Caudate nucleus (tissue), 63 donors: ENCODE measurements at places on chromosomes 2 and 18.

GRCh38 chr2:183248866-183249567, 124.8 kb downstream of the NUP35 start:
- peak; percentile 3 for DNase-seq

DNA sequence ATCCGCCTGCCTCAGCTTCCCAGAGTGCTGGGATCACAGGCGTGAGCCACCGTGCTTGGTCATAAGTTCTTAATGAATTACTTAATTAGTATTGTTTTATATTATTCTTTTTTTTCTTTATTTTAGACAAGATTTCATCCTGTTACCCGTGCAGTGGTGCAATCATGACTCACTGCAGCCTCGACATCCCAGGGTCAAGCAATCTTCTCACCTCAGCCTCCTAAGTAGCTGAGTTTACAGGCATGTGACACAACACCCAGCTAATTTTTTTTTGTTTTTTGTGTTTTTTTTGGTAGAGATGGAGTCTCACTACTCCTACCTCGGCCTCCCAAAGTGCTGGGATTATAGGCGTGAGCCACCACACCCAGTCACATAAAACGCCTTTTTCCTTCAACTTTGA, 17.3 kb downstream of the C2orf42 start:
- no peak for DNase-seq

DNA sequence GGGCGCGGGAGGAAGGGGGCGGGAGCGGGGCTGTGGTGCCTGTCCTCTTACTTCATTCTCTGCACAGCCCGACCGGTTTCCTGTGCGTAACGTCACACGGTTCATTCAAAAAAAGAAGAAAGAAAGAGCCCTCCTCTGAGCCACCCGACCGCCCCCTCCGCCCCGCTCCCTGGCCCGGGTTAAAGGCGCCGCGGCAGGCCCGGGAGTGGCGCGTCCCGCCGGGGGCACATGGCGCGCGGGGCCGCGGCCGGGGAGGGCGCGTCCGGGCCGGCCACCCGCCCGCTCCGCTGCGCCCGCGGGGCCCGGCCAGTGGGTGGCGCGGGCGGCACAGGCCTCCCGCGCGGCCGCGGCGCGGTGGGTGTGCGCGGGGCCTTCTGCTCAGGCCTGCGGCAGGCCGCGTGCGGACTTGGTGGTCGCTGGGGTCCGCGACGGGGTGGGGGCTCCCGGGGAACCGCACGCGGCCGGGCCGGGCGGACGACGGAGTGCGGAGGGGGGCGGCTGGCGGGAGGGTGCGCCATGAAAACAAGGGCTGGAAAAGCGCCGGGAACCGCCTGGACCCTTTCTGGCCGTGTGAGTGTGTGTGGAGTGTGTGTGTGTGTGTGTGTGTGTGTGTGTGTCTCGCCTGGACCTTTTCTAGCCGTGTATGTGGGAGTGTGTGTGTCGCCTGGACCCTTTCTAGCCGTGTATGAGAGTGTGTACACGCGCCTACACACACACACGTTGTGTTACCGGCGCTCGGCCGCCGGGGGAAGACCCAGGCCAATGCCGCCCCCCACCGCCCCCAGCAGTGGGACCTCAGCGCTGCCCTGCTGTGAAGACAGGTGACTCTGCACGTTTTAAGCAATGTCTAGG, 780 bp upstream of the BCL2 start:
- DNase-seq = peak; percentile 80

GRCh38 chr2:161170377-161170776, 10.1 kb downstream of the TANK start:
- DNase-seq = no peak

- no peak for DNase-seq
Measured at GRCh38 chr2:212098966-212099365, 439.6 kb downstream of the ERBB4 start.

- DNase-seq = no peak
Measured at GRCh38 chr18:24428709-24429108, 2.2 kb downstream of the IMPACT start.

DNA sequence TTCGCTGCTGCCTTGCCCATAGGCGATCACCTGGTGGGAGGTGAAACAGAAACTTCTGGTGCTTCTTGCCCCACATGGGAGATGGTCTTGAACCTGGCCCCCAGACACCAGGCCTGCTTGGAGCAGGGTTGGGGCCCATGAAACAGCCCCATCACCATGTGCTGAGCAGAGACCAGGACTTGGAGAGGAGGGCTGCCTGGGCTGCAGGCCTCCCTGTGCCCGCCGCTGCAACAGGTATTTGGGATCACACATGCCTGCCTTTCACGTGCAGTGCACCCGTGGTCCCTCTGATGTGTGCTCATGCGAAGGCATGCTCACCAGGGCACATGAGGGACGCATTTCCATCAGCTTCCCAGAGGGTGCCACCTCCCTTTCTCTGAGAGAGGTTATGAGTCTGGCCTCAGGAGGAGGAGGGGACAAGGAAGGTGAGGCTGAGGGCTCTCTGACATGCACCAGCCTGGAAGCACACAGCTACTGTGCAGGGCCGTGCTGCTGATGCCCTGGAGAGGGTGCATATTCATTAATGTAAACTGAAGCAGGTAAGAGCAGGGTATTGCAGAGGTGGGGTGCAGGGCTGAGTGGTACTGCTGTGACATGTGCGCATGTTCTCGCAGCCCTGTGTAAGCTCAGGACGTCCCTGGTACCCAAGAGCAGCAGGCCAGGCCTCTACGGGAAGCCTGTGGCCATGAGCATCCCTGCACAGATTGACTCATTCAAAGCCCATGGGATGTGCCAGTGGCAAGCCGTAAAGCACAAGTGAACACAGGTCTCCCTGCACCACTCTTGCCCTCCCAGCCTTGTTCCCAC, 4.2 kb upstream of the OXER1 start:
- DNase-seq = no peak

DNA sequence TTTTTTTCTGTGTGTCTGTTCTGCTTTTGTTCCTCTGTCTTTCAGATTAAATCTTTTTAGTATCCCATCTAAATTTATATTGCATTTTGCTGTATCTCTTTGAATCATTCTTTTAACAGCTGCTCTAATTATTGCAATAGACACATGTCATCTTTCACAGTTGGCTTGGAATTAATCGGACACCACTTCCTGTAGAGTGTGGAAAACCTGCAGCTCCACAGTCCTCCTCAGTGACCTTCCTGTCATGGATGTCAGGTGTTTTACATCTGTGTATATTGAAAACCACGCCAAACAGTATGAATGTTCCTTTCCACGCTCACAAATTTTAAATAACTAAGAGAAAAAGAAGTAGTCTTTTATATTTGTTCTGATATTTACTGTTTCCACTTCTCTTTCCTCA, 135.3 kb downstream of the PXDN start:
- no peak for DNase-seq

GRCh38 chr2:46439582-46439981, 39.8 kb upstream of the TMEM247 start:
- DNase-seq = no peak
